ENCODE measurements at places on chromosomes 16 and 17. TPM values are rescaled to one million over a fixed set of nuclear protein-coding genes. Genes with fewer than 3 reads are reported as not detected.

PIGQ gene
- total RNA-seq: 36.3 TPM

NAGS gene
- total RNA-seq: 0.88 TPM

KRT9 gene
- total RNA-seq: not detected

RGS11 gene
- 8.2 TPM for total RNA-seq

LGALS9B gene
- total RNA-seq: not detected

TBC1D3C gene
- total RNA-seq: not detected

IRX3 gene
- 6.7 TPM for total RNA-seq

SHCBP1 gene
- 7.4 TPM for total RNA-seq

KRT27 gene
- total RNA-seq: 0.22 TPM

NEUROD2 gene
- 3.7 TPM for total RNA-seq

ZNF19 gene
- total RNA-seq: 13.4 TPM

KRT17 gene
- total RNA-seq: 39.9 TPM

MGAT5B gene
- 9.8 TPM for total RNA-seq

XAF1 gene
- 30.8 TPM for total RNA-seq

TMEM88 gene
- 4.4 TPM for total RNA-seq

TMC6 gene
- 15.2 TPM for total RNA-seq

OTOP2 gene
- total RNA-seq: not detected

HEXIM1 gene
- total RNA-seq: 21.1 TPM

HSD11B2 gene
- total RNA-seq: 4.3 TPM

MYOCD gene
- 7.9 TPM for total RNA-seq

SLC38A8 gene
- 6.6 TPM for total RNA-seq

ATP6V0D1 gene
- 136 TPM for total RNA-seq

KRTAP1-5 gene
- total RNA-seq: not detected

WNK4 gene
- total RNA-seq: 0.33 TPM

GNG13 gene
- 3.8 TPM for total RNA-seq

Measured in camera-type eye (tissue), 1 donor.